Inflammatory macrophage treated with lipopolysaccharide for 1 hour (primary cell): ENCODE measurements at places on chromosomes 11 and 22.

DNA sequence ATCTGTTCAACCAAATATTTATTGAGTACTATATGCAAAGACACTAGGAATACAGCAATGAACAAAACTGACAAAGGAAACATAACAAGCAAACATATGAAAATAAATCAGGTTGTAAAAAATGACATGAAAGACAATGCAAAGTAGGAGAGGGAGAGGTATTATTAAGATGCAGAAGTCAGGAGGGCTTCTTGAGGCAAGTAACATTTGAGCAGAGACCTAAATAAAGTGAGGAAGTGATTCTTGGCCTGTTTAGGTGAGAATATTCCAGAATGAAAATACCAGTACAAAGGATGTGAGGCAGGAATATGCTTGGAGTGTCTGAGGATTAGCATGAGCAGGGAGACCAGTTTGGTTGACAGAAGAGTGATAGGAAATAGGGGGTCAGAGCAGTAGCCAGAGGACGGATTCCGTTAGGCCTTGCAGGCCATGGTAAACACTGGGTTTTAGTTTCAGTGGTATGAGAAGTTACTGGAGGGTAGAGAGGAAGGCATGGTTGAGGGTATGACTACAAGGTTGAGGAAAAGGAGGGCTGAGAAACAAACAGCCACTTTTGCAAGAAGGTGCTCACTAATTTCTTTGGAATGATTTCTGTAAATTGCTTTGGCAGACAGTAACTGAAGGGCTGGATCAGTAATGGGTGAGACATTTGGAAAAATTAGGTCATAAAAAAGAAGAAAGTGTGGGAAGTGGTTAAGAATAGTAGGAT, 191.9 kb downstream of the SWAP70 start:
- no peak for DNase-seq

- no peak for DNase-seq
Observed at GRCh38 chr11:73991471-73992006, 8.9 kb upstream of the UCP2 start.

DNA sequence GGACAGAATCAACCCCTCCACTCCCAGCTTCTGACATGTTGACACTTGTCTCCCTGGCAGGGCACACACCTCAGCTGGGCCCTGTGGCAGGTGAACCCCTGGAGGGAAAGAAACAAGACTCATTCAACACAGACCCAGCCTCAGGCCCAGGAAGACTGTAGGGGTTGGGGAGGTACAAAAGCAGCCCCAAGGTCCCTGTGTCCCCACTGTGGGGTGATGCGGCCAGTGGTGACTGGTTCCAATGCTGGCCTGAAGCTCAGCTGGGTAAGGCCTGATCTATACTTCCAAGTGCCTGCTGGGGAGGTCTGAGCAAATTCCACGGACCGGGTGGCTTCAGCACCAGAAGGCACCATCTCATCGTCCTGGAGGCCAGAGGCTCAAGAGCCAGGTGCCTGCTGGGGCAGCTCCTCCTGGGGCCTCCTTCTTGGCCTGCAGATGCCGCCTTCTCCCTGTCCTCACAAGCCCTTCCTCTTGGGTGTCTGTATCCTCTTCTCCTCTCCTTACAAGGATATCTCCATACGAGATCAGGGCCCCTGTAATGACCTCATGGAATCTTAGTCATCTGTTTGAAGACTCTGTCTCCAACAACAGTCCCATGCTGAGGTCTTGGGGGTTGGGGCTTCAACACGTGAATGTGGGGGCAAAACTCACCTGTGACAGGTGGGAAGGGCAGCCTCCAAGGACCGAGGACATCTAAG, 1492.1 kb downstream of the BRD1 start:
- DNase-seq: no peak

- DNase-seq: no peak
Observed at GRCh38 chr11:68269414-68270081, 2.2 kb downstream of the C11orf24 start.

- DNase-seq: no peak
Observed at GRCh38 chr11:116787436-116787785, 412 bp downstream of the ZPR1 start.
